Kasumi-1 (cell line): ENCODE measurements at places on chromosomes 2 and 18.

GRCh38 chr2:69152847-69153583 lies 140.0 kb downstream of the ANTXR1 start:
- DNase-seq: no peak

- DNase-seq: peak; percentile 23
Observed at GRCh38 chr2:90069290-90069894, 1377.9 kb downstream of the RPIA start.

DNA sequence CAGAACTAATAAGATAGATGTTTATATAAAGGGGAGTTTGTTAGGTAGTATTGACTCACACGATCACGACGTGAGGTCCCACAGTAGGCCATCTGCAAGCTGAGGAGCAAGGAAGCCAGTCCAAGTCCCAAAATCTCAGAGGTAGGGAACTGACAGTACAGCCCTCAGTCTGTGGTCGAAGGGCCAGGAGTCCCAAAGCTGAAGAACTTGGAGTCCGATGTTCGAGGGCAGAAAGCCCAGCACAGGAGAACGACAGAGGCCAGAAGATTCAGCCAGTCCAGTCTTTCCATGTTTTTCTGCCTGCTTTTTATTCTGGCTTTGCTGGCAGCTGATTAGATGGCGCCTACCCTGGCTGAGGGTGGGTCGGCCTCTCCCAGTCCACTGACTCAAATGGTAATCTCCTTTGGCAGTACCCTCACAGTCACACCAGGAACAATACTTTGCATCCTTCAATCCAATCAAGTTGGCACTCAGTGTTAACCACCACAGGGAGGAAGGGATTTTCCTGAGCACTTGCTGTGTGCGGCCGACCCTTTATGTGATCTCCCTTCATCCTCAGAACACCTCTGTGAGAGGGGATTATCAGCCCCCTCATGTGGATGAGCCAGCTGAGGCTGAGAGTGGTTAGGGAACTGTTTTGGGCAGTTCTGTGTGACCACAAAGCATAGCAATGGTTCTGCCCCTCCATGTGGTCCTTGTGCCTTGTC lies 78.3 kb downstream of the RNF144A start:
- DNase-seq: no peak

- no peak for DNase-seq
Observed at GRCh38 chr18:765764-766549, 46.1 kb downstream of the YES1 start.

GRCh38 chr2:136189221-136189782 lies 71.4 kb upstream of the CXCR4 start:
- no peak for DNase-seq

- DNase-seq: no peak
Observed at GRCh38 chr2:19351899-19352697, 6.3 kb downstream of the OSR1 start.

DNA sequence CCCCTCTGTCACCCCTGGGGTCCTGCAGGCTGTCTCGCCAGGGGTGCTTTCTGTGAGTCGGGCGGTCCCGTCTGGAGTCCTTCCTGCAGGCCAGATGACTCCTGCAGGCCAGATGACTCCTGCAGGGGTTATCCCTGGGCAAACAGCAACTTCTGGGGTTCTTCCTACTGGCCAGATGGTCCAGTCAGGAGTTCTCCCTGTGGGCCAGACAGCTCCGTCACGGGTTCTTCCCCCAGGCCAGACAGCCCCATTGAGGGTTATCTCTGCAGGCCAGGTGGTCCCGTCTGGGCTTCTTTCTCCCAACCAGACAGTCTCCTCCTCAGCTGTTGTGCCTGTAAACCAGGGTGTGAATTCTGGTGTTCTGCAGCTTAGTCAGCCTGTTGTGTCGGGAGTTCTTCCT lies 27.6 kb downstream of the ADNP2 start:
- no peak for DNase-seq

DNA sequence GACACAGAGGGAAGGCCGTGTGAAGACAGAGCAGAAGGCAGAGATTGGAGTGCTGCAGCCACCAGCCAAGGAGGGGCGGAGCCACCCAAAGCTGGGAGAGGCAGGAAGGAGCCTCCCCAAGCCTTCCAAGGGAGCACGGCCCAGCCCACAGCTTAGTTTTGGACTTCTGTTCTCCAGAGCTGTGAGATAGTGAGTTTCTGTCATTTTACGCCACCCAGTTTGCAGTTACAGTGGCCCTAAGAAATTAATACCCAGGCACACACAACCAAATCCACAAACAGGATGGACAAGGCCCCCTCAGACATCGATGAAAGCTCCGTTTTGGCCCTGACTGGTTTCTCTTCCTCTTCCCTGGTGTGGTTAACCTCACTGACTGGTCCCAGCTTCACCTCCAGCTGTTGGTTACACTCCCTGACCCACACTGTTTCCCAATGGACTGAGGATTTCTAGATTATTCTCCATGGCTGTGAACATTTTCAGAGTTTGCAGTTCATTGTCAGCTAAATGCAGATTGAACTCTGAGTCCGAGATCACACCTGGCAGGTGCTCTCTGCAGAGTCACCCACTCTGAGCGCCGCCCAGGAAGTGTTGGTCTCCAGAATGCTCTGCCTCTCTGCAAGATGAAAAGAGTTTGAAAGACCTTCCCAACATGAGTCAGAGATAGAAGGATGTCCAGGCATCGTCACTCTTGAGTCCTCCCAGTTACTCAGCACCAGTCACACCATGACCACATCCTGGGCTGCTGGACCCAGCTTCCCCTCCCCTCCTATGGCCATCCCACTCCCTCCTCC lies 100.2 kb downstream of the TWIST2 start:
- DNase-seq: no peak

GRCh38 chr18:47120428-47120827 lies 29.9 kb downstream of the HDHD2 start:
- no peak for DNase-seq

GRCh38 chr18:53639687-53640086 lies 584.8 kb downstream of the MBD2 start:
- no peak for DNase-seq

DNA sequence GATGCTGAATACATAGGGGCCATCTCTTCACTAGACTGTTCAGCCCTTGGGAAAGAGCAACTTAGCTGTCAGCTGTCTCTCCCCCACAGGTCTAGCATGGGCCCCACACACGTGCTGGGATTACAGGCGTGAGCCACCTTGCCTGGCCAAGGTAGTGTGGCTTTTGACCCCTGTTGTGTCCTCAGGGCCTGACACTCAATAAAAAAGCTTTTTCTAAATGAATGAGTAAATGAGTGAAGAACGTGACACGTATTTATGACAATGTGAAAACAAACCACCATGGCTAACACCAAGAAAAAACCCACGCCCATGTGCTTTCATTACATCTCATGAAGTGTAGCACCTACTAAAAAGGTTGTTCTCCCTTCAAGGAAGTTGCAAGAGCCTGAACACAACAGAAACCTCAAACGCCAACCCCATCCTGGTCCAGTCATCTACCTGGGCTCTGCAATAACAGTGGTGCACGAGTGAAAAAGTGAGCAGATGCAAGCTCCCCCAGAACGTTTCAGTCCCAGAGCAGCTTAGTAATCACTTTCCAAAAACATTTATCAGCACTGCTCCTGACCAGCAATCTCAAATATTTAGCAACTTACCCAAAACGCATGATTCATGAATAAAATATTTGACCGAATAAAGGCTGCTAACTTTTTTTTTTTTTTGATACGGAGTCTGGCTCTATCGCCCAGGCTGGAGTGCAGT lies 3.4 kb downstream of the WDFY1 start:
- no peak for DNase-seq

GRCh38 chr2:132586101-132586511 lies 83.9 kb downstream of the LYPD1 start:
- no peak for DNase-seq

DNA sequence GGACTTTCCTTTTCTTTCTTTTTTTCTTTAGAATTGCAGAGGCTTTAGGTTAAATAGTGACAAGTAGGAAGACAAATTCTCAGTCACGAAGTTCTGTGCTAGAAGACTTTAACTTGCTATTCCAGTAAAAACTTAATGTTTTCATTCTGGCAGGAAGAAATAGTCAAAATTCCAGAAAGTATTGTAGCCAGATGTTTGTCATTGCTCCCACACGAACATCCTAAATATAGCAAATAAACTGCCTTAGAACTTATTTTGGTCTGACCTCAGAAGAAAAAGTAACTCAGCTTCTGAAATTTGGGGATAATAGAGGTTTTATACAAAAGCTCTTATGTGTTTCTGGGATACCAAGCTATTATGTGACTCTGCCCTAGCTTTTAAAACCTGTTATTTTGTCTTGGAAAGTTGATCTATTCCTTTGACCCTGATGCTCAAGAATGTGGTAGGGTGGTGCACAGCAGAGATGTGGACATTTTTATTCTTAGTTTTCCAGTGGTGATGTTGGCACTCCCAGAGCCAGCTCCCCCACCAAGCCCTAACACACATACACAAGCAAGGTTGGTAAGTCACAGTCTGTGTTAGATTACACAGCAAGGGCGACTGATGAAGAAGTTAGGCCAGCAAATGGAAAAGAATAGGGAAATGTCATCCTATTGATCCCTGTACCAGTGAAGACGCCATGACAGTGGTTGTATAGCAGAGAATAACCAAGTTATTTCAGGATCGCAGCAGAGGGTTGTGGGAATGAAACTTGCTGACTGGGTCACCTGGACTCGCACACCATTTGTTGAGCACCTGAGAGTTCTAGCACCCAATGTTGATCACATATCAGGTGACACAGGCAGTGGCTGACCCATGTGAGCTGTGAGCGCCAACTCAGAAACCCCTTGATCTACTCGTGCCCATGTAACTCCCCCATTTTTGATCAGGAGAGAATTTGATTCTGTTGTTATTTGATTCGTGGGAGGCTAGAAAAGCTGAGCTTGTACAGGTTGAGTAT lies 23.7 kb downstream of the FARP2 start:
- DNase-seq: no peak

GRCh38 chr2:128313931-128314347 lies 4.7 kb downstream of the HS6ST1 start:
- no peak for DNase-seq

DNA sequence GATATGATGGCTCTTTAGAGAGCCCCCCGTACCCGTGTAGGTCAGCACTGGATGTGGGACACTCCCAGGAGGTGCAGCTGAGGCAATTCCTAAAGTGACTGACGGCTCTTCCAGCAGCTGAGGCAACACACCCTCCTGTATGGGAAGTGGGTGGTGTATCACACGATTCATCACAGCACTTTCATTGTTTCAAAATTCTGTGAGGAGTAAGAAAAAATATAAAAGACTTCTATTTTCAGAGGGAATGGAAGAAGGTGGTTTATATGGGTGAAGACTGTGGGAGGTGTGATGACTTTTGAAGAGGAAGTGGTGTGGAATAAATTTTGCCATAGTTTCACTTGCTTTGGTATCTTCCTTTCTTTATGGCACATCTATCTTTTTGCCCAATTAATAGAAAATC lies 22.3 kb downstream of the QPCT start:
- DNase-seq: no peak

DNA sequence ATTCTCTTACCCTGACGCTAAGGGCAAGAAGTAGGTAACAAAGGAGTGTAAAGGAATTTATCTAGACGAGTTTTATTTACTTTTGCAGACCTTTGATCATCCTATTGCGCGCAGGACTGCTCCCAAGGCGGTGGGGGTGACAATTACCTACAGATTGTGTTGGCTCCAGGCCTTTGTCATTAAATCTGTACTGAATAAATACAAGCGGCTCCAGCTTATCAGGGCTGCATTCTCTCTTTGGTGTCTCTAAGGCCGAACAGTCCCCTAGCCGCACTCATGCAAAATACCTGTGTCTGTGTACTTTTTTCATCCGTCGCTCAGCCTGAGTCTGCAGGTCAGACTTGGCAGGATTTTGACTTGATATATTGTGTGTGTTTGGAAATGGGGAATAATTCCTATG lies 57.9 kb upstream of the DYSF start:
- DNase-seq: no peak

GRCh38 chr18:57621246-57621604 lies 411 bp downstream of the NARS1 start:
- no peak for DNase-seq

- no peak for DNase-seq
Observed at GRCh38 chr2:236597629-236598028, 28.0 kb downstream of the ACKR3 start.
